PC-3 (cell line): ENCODE measurements at places on chromosomes 6 and 20. TPM values are rescaled to one million over a fixed set of nuclear protein-coding genes. Genes with fewer than 3 reads are reported as not detected.

DNA sequence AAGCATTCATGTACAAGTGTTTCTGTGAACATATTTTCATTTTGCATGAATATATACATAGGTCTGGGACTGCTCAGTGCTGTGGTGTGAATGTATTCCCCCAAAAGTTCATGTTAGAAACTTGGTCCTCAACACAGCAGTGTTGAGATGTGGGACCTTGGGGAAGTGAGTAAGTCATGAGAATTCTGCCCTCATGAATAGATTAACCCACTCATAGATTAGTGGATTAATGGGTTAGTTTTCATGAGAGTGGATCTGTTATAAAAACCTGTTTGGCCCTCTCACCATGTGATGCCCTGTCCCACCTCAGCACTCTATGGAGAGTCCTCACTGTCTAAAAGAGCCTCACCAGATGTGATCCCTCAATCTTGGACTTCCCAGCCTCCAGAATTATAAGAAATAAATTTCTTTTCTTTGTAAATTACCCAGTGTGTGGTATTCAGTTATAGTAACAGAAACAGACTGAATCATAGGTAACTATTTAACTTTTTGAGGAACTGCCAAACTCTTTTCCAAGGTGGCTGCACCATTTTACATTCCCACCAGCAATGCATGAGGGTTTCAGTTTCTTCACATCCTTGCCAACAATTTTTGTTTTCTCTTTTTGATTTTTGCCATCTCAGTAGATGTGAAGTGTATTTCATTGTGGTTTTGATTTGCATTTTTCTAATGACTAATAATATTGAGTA, 45.3 kb downstream of the QRSL1 start:
- DNase-seq = no peak

GRCh38 chr6:35725721-35726438, 11.0 kb upstream of the ARMC12 start:
- no peak for DNase-seq

DNA sequence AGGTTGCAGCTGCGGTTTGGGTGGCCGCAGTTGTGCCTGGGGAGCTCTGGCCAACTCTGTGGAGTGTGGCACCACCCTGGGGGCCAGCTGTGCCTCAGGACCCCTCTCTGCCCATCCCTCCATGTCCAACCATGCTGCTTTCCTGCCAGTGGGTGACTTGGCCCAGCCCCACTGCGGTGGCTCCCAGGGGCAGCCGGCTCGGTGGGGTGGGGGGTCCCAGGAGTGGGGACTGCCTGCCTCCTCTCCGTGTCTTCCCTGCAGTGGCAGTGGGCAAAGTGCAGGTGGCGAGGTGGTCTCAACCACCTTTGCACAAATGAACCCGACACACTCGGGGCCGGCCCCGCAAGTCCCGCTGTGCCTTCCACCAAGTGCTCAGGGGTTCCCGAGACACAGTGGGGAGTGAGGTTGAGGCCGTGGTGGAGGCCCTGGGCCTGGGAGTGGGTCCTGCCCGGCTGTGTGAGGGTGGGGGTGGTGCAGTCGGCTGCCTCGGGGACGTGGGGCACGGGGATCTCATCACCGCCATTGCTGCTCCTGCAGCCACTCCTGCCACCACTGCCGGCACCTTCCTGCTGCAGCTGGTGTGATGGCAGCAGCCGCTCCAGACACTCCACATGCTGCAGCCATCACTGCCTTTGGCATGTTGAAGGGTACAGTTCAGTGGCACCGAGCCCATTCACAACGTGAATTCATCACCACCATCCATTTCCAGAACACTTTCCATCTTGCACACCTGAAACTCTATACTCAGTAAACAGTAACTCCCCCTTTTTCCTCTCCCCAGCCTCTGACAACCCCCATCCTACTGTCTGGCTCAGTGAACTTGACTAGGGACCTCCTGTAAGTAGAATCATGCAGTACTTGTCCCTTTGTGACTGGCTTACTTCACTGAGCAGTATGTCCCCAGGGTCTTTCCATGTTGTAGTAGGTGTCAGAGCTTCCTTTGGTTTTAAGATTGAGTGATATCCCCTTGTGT, 10.7 kb upstream of the SLCO4A1 start:
- DNase-seq = no peak

- peak; percentile 22 for DNase-seq
These were observed 748 bp downstream of the UBE2J1 start for GRCh38 chr6:89351671-89352277.

DNA sequence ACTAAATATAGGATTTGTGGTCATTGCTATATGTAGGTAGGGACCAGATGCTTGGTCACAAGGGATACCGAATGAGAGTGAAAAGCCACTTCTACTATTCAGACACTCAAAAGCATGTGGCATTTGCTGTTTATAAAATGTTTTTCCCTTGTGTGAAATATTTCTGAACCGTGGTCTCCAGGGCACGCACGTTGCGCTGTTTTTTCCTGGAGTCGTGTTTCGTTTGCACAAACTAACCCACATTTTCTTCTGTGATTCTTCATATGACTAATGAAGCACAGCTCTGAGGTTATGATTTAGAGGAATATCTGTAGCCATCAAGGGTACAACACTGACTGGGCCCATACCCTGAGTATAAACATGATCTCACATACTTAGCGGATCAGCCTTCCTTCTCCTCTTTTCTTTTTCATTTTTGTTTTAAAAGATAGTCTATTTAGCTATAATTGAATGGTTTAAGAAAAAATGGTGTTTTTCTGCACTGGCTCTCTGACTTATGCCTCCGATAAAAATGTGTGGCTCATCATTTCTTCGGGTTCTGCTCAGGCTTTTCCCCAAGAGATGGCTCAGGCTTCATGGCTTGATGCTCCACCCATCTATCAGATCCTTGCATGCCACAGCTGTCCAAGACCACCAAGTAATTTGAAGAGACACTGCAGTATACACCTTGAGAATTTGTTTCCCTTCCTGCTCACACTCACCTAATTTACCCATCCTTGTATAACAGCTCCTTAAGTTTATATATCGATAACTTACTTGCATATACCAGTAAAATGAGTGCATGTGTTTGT, 59.9 kb upstream of the HBS1L start:
- no peak for DNase-seq

- no peak for DNase-seq
These were observed 3.2 kb downstream of the PRRT1 start for GRCh38 chr6:32148289-32149091.

- DNase-seq = no peak
These were observed 7.9 kb upstream of the BMP7 start for GRCh38 chr20:57274299-57274698.

DNA sequence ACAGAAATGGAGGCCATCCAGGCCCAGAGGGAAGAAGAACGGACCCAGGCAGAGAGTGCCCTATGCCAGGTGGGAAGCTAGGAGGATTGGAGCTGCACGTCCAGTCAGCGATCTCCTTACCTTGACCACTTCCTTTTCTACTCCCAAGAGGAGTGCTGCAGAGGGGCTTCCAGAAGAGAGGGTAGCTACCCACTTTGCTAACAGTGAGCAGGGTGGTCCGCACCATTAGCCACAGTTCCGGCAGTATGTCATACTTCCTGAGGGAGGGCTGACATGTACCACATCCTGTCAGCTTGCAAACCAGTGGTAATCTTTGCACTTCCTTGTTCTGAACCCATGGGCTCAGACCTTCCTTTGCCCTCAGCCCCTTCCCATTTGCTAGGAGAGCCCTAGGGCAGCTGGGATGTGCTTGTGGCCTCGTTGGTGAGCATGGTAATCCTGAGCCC, 35.4 kb downstream of the CEP250 start:
- no peak for DNase-seq

GRCh38 chr6:155121699-155122098, 126.6 kb downstream of the TIAM2 start:
- DNase-seq = no peak

GRCh38 chr6:90251295-90251992, 45.2 kb downstream of the BACH2 start:
- no peak for DNase-seq

- DNase-seq = no peak
These were observed 116.3 kb downstream of the SCAF8 start for GRCh38 chr6:154849475-154849874.

DNA sequence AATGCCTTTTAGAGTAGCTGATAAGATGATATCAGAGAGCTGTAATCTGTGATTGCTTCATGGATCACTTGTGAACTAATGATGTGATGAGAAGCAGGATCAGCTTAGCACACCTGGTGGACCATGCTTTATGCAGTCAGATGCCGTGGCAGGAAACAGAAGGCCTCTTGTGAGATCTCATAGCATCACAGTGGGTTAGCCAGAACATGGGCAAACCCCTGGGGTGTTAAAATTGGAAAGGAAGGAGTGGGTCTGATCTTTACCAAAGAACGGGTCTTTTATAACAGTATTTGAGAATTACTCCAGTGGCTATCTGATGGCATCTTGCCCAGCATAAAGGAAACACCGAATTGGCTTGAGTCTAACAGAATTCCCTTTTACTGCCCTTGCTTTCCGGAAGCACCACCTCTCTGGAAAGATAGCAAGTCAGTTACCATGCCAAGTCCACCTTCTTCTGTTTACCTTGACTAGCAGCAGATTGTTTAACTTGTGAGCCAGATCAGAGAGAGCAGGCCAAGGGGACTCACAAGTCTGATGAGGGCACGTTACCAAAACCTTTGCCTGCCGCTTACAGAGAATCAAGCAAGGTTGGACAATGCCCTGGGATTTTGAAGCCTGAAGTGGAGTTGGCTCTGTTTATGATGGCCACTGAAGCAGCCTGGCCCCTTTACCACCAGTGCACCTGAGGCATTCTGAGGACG, 20.9 kb upstream of the SRF start:
- DNase-seq = peak; percentile 88

GRCh38 chr20:9109566-9109965, 40.7 kb downstream of the PLCB4 start:
- DNase-seq = no peak

DNA sequence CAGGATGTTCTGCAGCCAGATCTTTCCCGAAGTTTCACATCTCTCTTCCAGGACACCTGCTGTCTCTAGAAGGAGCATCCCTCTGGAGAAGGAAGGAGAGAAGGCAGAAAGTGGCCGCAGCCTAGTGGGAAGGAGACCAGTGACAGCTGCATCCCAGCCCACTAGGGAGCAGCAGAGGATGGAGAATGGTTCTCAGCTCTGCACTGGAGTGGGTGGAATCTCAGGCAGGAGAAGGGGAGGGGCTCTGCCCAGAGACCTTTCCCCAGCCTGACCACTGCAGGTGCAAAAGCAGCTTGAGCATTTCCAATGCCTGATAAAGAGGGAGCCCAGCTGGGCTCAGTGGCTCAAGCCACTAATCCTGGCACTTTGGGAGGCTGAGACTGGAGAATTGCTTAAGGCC, 32.3 kb downstream of the NCR2 start:
- DNase-seq = peak; percentile 77

- no peak for DNase-seq
These were observed 70.3 kb downstream of the MYLK4 start for GRCh38 chr6:2680264-2680922.

- DNase-seq = no peak
These were observed 53.0 kb upstream of the CDKAL1 start for GRCh38 chr6:20481281-20481680.

DNA sequence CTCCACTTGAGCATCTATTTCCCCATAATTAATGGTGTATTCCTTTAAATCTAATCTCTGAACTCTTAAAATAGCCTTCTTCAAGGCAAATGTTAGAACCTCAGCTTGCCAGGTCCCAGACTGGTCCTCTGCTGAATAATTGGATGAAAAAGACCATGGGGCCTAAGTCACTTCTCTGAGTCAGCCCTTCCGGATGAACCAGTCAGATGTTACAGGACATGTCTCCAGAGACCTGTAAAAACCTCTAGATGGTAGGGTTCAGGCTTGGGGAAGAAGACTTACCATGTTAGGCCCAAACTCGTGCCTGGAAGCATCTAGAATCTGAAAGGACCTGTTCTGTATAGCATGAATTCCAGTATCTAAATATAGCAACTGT, 97.3 kb downstream of the CDKAL1 start:
- DNase-seq = no peak

- DNase-seq = peak; percentile 8
These were observed 216.9 kb downstream of the GMDS start for GRCh38 chr6:2028457-2029038.

DNA sequence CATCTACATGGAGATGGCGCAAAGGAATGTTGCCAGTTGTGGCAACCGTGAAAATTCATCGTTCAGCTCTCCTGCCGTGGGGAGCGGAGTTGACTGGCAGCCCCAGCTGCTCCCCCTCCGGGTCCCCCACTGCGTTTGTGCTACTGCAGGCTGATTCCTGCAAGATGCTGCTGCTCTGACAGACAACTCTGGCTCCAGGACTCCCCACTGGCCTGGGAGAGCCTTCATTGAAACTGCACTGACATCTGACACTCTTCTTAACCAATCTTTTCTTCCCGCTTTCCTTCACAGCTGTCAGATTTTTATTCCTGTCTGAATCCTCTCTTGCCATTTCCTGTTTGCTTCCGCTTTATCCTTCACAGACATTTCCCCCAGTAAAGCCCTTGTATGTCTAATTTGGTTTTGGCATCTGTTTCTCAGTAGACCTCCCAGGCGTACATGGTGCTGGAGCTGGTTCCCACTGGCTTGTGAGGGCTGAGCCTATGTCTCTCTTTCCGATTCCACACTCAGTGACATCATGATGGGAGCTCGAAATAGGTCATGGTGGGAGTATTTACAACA, 9.5 kb upstream of the ATRN start:
- no peak for DNase-seq

DNA sequence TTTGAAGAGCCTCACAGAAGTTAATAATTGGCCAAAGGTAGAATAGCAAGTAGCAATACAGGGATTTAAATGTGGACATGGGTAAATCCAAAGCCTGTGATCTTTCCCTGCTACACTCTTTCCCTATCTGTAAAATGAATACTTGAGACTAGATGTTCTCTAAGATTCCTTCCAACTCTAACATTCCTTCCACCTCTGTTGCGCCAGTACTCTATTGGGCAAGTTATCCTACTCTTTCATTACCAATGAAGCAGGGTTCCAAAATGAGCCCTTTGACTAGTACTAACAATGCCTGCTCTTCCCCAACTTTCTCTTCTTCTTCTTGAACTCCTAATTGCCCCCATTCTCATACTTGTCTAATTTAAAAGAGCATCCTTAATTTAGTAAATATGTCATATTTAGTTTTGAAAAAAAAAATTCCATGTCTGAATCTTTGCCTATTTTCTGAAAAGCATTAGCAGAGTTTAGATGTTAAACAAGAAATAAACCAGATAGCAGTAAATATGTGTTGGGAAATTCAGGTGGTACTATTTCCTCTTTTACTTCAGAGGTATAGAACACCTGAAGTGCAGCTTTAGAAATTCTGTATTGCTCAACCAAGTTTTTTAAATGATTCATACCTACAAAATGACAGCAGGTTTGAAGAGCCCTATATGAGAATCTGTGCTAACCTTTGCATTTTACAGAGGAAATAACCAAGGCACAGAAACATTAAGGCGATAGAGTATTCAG, 35.1 kb upstream of the RSPO3 start:
- DNase-seq = no peak

Gene TCF21
- not detected in 2 replicates for total RNA-seq

Gene CCN2
- total RNA-seq = 33.2 and 34.4 TPM in 2 replicates

Gene KCNK16
- not detected in 2 replicates for total RNA-seq

Gene B3GALT4
- total RNA-seq = 7.9 and 8.4 TPM in 2 replicates

Gene EYS
- total RNA-seq = 0.07 TPM in 1 of 2 replicates, not detected in the other

Gene TDP2
- total RNA-seq = 20.6 and 24.2 TPM in 2 replicates

Gene TNF
- not detected in 2 replicates for total RNA-seq

Gene SESN1
- 3.4 and 3.5 TPM in 2 replicates for total RNA-seq
